GM23248 (cell line): ENCODE measurements at places on chromosomes 13 and 19.

GRCh38 chr13:27411341-27411740, 13.1 kb upstream of the GTF3A start:
- DNase-seq = no peak

- no peak for DNase-seq
Observed at GRCh38 chr13:98937911-98938381, 39.9 kb downstream of the DOCK9 start.

GRCh38 chr19:27821418-27822018, 1391.4 kb downstream of the UQCRFS1 start:
- DNase-seq = no peak

DNA sequence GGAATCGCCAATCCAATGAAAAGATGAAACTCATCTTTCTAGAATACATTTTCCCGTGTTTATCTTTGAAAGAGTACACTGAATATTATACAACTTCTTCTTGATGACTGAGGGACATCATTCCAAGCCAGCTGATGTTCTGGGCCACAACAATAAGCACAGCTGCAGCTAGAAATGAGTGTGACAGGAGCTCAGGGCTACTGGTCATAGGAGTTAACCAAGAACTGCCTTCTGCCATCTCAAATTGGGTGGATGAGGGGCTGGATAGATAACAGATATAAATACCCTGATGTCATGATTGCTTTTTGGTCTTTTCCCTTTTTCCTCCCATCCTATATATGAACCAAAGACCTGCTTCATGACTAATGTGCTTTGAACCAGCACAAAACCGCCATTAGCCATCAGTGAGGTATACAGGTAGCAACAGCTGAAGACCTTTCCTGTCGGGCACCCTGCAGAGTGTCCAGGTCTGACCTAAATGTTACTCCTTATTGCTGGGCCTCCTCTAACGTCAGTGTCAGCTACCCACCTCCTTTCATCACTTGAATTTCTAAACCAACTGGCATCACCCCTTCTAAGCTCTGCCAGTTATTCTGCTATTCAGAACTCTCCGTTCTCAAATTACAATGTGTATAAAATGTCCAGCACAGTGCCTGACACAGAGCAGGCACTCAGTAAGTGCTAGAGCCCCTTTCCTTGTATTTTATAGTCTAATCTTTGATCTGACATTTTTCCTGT, 178.2 kb downstream of the ENOX1 start:
- no peak for DNase-seq

DNA sequence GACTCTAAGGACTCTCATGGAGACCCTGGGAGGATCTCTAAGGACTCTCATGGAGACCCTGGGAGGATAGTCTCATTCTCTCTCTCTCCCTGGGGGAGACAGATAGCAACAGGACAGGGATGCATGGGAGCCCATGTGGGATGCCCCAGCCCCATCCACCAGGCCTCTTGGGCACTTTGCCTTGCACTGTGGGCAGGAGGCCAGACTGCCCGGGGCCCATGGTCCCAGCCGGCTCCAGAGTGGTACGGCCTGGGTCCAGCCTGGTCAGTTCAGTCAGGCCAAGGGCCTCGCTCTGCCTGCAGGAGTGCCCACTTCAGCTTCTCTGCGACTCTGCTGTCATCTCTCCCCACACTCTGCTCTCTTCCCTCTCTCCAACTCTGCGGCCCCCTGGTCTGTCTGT, 48.6 kb upstream of the SHKBP1 start:
- no peak for DNase-seq

- no peak for DNase-seq
Observed at GRCh38 chr19:33332248-33332647, 29.9 kb upstream of the CEBPA start.

DNA sequence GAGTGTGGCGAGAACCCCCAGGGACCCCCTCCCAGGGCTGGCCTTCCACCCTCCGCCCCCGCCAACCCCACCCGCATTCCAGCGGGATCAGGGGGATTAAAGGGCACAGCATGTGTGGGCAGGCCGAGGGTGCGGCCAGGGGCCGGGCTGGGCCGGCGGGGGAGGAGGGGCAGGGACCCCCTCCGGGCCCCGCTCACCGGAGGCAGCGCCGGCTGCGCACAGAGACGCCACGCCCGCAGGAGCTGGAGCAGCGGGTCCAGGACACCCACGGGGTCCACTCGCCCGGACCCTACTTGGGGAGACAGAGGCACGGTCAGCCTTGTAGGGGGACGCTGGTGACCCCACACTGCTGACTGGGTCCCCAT, 2.4 kb downstream of the ADAMTSL5 start:
- no peak for DNase-seq

DNA sequence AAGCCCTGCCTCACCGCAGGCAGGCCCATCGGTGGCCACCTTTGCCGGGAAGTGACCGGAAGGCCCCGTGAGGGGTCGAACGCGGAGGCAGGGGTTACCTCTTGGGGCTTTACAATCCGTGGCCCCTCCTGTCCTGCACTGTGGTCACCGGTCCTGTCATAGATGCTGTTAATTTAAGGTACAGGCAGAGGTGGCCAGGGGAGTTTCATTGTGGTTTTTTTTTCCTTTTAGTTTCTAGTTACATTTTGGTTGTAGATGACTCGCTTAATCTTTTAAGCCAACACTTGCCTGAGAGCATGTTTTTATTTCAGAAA, 13.1 kb downstream of the COMP start:
- peak; percentile 15 for DNase-seq

DNA sequence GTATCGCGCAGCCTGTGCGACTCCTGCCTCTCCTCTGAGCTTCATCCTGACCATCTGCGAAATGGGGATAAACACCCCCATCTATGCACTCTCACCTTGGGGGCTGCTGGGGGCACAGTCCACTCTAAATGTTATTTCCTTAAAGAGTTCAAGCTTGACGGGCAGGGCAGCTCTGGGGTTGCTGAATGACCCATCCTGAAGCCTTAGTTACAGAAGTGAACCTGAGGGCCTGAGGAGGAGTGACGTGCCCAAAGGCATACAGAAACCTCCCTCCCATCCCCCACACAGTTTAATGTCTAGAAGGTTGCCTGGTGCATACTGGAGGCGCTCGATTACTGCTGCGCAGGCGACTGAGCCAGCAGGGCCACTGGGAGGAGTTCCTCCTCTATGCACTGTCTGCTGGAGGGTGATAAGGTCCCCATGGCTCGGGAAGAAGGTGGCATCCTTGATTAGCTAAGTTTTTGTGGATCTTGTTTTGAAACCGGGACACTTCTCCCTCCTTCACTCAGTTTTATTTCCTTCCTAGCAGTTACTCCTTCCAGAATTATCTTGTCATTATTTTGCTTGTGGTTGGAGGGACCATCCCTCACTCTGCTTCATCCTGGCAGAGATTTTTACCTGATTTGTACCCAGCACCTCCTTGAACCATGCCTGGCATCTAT, 572 bp upstream of the FKBP8 start:
- peak; percentile 90 for DNase-seq

DNA sequence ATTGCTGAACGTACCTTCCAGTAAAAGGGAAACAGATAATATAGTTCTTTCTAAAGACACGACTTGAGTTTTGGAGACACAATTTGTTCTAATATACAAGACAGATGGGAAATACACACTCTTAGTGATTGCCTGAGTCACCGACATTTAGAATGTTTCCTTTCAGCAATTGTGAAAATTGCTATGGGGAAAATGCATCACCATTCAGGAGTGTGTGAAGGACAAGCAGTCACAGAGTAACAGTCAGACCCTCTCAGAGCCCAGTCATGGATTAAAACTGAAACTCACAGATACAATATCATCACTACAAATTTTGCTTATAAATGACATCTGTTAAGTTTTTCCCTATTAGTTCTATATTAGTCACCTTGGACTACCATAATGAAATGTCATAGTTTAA, 286.1 kb downstream of the SPRY2 start:
- peak; percentile 83 for DNase-seq

DNA sequence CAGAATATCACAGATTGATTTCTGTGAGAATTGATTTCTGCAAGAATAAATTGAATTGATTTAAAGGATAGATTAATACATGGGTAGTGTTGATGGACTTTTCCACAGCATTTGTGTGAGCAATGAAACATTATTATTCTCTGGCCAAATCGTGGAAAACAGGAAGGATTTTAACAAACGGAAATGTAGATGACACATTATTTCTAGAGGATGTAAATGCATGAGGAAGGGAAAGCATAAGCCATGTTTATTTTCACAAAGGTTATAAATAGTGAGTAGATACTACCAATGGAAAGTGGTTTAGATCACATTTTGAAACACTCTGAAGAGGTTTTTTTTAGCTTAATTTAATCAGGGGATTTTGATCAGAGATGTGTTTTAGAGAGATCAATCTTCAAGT, 1534.6 kb upstream of the MIR17HG start:
- DNase-seq = no peak

DNA sequence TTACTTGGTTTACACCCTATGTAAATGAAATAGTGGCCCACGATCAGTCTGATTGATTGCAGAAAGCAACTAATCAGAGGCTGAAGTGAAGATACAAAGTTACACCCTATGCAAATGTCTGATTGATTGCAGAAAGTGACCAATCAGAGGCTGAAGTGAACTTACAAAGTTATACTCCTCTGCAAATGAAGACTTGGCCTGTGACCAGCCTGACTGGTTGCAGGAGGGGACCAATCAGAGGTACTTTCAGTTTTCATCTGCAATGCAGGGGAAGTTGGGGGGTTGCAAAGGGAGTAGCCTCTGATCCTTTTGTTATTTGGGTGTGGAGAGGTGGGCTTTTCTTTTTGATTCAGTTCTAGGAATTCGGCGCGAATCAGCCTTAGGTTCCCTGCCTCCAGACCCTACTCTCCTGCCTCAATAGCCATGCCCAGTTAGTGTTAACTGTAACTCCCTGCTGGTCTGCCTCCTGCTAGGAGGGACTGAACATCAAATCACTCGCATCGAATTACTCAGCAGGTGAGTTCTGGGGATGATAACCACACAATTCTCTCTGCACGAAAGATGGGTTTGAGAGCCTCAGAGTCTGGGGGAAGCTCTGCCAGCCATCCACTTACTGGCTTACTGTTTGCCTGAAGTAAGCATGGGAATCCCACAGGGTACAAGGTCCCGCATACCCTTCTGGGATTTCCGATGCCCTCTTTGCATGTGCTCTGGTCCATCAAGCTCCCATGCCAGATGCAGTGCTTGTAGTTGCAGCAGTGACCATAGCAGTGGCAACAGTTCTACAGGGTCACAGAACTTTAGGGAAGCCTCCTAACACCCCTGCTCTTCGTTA, 7.5 kb downstream of the ARL11 start:
- no peak for DNase-seq

DNA sequence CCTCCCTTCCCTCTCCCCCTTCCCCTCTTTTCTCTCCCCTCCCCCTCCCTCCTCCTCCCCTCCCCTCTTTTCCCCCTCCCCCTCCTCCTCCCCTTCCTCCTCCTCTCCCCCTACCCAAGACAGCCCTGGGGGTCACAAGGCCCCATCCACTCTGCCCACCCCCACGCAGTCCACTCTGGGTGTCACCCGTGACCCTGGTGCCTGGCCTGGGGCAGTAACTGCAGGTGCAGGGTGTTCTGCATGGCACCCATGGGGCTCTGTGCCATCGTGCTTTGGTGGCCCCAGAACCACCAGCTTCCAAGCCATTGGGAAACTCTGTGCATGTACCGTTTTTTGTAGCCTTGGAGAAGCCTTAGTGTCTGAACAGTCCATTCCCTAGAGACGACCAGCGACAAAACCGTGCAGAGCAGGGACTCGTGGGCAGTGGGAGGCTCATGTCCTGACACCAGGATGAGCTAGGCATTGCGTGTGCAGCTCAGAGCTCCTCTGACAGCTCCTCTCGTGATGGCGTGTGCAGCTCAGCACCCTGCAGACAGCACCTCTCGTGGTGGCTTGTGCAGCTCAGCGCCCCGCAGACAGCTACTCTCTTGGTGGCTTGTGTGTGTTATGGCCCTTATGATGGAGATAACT, 43.7 kb upstream of the F7 start:
- DNase-seq = no peak

DNA sequence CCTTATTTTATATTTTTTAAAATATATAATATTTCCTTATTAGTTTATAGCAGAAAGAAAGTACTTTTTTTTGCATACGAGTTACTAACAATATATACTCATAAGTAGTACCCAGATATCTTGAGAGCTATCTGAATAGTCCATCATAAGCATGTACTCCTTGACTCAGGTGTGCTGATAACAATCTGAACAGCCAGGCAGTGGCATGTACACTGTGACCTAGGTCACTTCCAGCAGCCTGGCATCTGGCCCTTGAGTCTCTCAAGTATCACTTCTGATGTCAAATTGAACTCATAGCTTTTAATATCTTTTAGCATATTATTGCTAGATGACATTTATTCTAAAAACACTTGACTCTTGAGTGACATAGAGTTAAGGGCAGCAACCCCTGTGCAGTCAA, 1576.7 kb downstream of the SLITRK1 start:
- no peak for DNase-seq

GRCh38 chr13:104318121-104318520, 1251.9 kb upstream of the SLC10A2 start:
- DNase-seq = no peak

GRCh38 chr13:111971891-111972780, 94.8 kb upstream of the SOX1 start:
- DNase-seq = no peak

DNA sequence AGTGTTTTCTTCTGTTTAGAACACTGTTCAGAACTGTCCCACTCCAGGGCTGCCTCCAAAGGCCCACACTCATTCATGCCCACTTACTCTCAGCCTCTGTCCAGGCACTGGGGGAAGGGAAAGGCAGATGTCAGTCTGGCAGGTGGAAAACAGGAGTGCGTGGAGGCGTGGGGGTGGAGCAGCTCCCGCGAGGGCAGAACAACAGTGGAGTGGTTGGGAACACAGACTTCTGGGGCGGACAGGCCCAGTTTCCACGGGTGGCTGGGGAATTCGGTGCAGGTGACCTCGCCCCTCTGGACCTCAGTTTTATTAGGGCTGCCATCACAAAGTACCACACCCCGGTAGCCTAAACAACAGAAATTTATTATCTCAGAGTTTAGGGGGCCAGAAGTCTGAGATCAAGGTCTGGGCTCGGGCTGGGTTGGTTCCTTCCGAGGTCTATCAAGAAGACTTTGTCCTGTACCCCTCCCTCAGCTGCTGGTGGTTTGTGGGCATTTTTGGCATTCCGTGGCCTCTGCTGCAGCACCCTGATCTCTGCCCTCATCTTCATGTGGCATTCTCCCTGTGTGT, 59.7 kb downstream of the SIPA1L3 start:
- no peak for DNase-seq

DNA sequence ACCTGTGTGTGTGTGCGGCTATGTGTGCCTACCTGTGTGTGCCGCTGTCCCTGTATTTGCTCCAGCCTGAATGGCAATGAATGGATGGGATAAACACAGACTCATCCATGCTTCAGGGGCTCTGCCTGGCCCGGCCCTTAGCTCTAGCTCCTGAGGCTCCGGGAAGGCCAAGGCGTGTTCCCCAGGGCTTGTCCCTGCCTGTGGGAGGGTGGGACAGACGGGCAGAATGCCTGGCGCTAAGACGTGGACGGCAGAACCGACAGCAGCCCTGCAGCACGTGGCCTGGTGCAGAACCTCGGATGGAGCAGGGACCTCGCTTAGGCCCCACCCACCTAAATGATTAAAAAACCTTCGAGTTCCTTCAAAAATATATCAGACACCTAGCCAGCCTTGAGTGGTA, 57.8 kb upstream of the C13orf46 start:
- peak; percentile 36 for DNase-seq

- no peak for DNase-seq
Observed at GRCh38 chr13:71303144-71303543, 563.9 kb downstream of the DACH1 start.
